ENCODE measurements at places on chromosomes 7 and 10. TPM values are rescaled to one million over a fixed set of nuclear protein-coding genes. Genes with fewer than 3 reads are reported as not detected.

DNA sequence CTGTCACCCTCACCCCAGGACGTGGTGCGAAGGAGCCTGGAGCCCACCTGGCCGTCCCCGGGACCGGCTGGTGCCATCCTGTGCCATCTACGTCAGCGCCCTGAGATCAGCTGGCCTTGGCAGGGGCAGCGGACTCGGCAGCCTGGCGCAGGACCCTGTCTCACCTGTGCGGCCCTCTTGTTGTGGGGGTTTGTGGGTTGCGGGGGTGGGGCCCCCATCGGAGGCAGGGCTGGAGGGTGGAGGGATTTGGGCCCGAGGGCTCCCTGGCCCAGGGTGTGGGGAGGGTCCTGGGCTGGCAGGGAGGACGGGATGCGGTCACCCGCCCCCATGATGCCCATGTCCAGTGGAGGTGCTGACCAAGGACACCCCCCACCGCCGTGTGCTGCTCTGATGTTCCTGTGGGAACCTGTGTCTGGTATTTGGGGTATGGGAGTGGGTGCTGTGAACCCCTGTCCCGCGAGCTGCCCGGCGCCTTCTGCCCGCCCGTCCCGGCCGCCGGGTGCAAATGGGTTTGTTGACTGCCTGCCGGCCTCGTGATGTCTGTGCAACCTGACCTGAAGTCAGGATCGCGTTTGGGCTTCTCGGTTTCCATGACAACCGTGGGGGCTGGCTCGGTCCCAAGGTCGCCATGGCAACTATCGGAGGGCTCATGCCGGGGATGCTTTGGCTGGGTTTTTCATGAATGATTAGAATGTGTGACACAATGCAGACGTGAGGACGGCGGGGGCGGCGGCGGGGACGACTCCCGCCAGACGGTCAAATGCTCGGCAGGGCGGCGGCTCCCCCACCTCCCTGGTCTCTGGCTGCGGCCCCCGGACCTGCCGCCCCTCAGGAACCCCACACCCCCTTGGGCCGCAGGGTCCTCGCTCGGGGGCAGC lies 7.3 kb downstream of the MAFK start:
- peak; percentile 96 for DNase-seq

DNA sequence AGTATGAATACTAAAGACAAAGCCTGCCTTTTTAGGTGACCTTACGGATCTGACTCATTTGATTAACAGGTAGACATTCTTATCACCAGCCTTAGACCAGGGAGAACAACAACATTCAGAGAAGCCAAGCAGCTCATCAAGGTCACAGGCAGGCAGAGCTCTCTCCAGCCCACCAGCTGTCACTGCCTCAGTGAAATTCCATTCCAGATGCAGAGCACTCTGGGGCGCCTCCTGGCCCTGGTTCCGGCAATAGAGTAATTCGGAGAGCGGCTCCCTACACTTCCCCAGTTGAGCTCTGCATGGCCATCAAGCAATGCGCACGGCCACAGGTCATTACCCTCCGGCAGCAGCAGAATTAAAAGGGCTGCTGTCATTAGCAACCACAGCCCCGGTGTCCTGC lies 164.7 kb downstream of the TCERG1L start:
- no peak for DNase-seq

DNA sequence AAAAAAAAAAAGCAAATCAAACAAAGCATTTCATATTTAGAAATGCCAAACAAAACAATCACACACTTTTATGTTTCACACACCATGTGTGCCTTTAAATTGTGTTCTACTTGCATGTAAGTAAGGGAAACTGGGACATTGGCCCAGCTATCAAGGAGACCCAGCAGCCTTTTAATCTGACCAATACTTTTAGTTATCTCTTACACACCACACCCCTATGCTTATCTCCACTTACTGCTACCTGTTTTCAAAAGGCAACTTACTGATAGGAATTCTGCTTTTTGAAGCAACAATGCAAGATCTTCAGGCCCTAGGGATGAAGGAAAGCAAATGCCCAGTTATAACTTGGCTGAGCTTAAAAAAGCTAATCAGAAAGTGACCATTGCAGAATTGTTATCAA lies 1244.8 kb upstream of the SORCS1 start:
- no peak for DNase-seq

C7orf25 gene
- total RNA-seq, result 5.5 TPM

HMX3 gene
- total RNA-seq, result 2.6 TPM

EBF3 gene
- total RNA-seq, result 3.6 TPM

- DNase-seq, result no peak
These were observed 33.6 kb downstream of the BUB3 start for GRCh38 chr10:123187781-123188180.

- DNase-seq, result no peak
These were observed 84.7 kb downstream of the GPR26 start for GRCh38 chr10:123750901-123751300.

DNA sequence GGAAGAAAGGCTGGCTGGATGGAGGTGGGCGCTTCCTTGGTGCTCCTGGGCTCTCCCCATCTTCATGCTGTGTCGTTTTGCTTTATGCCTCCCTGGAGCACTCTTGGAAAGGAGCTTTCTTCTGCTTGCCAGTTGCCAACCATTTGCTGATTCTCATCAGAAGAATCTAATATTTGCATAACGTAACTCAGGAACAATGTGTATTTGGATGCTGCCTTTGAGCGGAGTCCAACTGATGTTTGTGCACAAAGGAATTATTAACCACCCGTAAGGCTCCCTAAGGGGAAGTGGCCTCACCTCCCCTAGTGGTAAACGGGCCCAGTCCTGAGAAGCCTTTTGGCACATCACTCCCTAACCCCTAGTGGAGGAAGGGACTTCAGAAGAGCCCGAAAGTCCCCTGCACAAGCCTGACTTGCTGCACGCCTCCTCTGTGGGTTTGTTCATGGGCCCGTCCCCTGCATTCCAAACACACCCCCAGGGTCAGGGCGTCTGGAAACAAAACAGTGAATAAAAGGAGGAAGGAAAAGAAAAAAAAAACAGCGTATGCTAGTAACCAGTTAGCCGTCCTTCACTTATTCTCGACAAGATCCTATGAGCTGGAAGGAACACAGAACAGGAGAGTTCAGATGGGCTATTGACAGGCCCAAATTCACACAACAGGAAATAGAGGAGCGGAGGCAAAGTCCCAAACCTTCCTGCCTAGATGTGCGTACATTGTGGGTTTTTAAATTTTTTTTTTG lies 602.2 kb downstream of the LRMDA start:
- DNase-seq, result peak; percentile 19

GRCh38 chr10:100655326-100655759 lies 90.0 kb upstream of the PAX2 start:
- no peak for DNase-seq

- DNase-seq, result peak; percentile 56
These were observed 24.1 kb upstream of the FFAR4 start for GRCh38 chr10:93542358-93542791.

DNA sequence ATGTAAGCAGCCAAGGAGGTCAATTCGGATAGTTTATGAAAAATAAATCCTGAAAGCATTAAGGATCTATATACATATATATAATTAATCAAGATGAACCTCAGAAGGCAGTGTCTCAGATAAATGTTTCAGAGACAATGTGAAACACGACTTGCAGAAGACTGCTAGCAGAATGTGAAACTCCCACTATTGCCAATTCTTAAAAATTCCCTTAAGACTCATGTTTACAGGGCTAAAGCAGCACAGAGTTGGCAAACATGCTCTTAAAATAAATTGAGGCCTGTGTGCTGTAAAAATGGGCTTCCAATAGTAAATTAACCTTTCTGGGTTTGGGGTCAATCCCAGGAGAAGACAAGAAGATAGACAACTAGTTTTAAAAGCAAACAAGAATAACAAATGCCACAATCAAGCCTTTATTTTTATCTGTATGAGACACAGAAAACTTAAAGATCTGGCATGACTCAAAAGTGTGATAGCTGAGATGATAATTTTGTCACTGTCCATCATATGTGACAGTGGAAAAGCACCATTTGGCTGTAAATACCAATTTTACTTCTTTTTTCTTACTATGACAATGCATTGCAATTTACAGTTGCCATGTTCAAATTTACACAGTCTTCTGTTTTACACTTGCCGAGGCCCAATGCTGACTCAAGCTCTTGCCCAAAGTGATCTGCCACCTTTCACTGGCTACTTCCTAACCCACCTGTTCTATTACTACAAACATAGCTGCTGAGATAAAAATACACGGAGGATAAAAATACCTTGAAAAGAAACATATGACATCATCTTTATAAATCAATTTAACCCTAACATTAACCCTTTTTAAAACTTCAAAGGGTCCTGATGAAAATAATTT lies 78.6 kb downstream of the CHCHD3 start:
- no peak for DNase-seq

NEUROG3 gene
- total RNA-seq, result 0.48 TPM

- peak; percentile 15 for DNase-seq
These were observed 370.2 kb downstream of the PPP1R3A start for GRCh38 chr7:113548561-113548960.

GJD4 gene
- 0.48 TPM for total RNA-seq

GRCh38 chr10:21458126-21458871 lies 67.2 kb downstream of the SKIDA1 start:
- DNase-seq, result peak; percentile 73

OPALIN gene
- 1.4 TPM for total RNA-seq

FAM131B gene
- 7.2 TPM for total RNA-seq

CPA1 gene
- total RNA-seq, result 7.0 TPM

- no peak for DNase-seq
These were observed 6.5 kb downstream of the ATP5F1C start for GRCh38 chr10:7794251-7795026.

- DNase-seq, result no peak
These were observed 576.5 kb downstream of the PTPRN2 start for GRCh38 chr7:158010961-158011693.

- DNase-seq, result no peak
These were observed 494.9 kb upstream of the AKR1E2 start for GRCh38 chr10:4331150-4331549.

DNA sequence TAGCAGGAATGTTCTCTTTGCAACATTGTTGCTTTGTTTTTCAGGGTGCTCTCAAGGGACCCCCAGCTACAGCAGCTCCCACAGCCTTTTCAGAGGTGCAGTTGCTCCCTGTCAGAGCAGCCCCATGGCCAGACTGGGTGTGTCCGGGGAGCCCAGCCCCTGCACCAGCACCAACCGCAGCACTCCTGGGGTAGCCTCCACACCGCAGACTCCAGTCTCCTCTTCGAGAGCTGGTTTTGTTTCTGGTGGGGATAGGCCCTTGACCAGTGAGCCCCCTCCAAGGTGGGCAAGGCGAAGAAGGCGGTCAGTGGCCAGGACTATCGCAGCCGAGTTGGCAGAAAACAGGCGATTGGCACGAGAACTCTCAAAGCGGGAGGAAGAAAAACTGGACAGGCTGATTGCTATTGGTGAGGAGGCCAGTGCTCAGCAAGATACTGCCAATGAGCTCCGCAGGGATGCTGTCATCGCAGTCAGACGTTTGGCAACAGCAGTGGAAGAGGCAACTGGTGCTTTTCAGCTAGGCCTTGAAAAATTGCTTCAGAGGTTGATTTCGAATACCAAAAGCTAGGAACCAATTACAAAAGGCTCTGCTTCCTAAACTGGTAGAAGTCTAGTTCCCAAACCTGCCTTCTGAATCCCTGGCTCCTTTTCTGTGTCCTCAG lies 5.4 kb downstream of the HSPA14 start:
- no peak for DNase-seq

DNA sequence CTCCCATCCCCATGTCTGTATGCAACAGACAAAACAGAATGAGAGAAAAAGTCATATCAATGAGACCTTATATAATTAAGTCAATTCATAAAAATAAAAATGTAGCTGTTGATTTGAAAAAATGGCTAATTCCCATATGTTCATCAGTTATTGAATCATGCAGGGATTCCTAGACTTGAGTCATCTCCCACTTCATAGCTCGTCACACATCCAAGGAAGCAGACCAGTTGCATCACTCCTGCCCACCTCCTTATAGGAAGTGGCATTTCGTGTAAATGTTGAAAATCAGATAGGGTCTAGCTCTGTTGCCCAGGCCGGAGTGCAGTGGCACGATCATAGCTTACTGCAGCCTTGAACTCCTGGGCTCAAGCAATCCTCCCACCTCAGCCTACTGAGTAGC lies 56.1 kb upstream of the SH2B2 start:
- no peak for DNase-seq

ZNF138 gene
- 10.1 TPM for total RNA-seq

HOXA6 gene
- total RNA-seq, result not detected

GRCh38 chr10:104441329-104442000 lies 87.8 kb downstream of the CFAP58 start:
- peak; percentile 3 for DNase-seq

DNA sequence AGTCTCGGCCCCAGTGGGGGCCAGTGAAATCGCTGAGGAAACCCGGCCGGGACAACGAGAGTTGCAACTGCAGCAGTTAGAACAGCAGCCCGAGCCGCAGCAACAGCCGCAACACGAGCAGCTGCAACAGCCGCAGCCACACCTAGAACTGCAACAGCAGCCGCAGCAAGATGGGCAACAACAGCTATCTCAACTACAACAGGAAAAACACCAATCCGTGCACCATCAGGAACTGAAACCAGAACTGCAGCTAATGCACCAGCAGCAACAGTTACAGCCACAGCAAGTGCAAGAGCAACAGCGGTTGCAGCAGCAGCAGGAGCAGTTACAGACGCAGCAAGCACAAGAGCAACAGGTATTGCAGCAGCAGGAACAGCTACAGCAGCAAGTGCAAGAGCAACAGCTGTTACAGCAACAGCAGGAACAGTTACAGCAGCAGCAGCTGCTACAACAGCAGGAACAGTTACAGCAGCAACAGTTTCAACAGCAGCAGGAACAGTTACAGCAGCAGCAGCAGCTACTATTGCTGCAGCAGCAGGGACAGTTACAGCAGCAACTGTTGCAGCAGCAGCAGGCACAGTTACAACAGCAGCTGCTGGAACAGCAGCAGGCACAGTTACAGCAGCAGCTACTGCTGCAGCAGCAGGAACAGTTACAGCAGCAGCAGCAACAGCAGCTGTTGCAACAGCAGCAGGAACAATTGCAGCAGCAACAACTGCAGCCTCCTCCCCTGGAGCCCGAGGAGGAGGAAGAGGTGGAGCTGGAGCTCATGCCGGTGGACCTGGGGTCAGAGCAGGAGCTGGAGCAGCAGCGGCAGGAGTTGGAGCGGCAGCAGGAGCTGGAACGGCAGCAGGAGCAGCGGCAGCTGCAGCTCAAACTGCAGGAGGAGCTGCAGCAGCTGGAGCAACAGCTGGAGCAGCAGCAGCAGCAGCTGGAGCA lies 6.1 kb downstream of the ZNF853 start:
- no peak for DNase-seq

DNA sequence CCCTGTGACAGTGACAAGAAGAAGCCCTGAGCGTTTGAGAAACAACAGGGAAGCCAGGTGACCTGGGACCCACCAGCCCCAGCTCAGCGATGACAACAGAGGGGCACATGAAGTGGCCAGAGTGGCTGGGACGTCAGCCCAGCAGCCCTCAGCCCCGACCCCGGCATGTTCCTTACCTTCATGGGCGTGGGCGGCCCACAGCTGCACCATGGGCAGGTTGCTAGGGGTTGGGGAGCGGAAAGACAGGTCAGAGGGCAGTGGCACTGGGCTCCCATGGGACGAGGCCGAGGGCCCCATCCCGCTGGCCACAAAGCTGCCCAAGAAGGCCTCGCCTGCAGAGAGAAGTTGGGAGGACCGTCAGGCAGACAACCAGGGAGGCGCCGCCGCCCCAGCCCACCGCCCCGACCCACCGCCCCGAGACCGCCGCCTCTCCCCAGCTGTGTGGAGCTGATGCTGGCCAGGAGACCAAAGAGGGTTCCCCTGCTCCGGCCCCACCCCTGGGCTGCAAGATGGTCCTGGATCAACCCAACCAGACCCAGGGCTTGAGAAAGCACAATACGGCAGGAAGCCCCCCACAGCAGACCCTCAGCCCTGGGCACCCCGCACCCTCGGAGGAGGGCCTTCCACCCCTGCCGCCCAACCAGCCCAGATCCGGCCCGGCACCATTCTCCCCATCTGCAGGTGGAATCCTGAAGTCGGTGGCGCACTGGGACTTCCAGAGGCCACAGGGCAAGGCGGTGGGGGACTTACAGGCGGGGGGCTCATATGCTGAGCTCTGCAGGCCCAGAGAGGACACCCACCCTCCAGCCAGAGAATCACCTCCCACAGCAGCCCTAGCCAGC lies 29.1 kb downstream of the TNRC18 start:
- no peak for DNase-seq

Data from umbilical cord (tissue), 2 donors.